ENCODE measurements at places on chromosomes 4 and X. TPM values are rescaled to one million over a fixed set of nuclear protein-coding genes. Genes with fewer than 3 reads are reported as not detected.

DNA sequence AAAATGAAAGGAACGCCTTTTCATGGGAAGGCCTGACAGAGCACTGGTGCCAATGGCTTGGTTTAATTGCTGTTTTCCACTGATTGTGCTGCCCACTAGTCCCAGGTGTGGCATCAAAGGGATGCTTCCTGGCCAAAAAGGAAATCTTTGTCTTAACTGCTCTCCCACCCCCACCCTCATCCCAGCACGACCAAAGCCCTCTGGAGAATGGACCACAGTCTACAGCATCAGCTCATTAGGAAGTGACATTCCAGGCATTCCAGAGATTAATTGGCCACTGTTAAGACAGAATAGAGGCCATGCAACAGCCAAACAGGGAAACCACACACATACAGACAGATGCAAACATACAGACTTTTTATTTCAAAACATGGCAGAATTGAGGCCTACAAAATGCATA, 143.2 kb downstream of the LHFPL1 start:
- H3K27ac ChIP-seq = no peak overlapping the region
- DNase-seq = no peak
- H3K4me3 ChIP-seq = no peak overlapping the region
- H3K27me3 ChIP-seq = no peaks in the 10 kb centered on the region
- H3K4me1 ChIP-seq = no peaks in the 10 kb centered on the region

DNA sequence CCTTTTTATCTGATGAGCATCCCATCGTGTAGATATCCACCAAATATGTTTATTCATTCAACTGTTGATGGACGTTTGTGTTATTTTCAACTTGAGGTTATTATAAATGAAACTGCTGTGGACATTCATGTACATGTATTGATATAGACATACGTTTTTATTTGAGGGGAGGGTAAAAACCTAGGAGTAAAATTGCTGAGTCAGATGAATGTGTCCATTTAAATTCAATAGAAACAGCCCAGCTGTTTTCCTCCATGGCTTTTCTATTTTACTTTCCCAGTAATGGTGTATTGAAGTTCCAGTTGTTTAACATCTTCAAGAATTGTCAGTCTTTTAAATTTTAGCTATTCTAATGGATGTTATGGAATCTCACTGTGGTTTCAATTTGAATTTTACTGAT, 348.7 kb upstream of the GALNTL6 start:
- no peaks in the 10 kb centered on the region for H3K27me3 ChIP-seq
- H3K36me3 ChIP-seq = no peaks in the 10 kb centered on the region
- no peak for DNase-seq

The CCNA2 gene
- 32.6 TPM for total RNA-seq

DNA sequence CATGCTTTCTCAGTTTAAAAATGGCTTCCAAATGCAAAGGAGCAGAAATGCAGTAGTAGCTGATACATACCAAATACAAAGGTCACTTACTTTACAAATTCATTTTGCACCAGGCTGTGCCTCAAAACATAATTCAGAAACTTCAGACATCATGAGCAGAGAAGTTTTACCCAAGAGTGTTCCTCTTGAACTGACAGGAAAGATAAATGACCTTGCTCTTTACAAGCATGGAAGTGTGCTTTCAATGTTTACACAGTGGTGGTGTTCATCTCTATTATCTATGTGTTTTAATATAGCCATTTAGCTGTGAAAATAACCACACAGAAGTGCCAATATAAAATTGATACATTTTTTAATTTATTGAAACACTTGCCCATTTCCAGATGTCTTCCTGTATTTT, 383.4 kb downstream of the ANKRD50 start:
- no peak for DNase-seq
- H3K4me1 ChIP-seq = no peaks in the 10 kb centered on the region
- H3K36me3 ChIP-seq = no peaks in the 10 kb centered on the region
- no peak overlapping the region for H3K27ac ChIP-seq

GRCh38 chr4:42112846-42113245, 39.6 kb downstream of the BEND4 start:
- H3K27ac ChIP-seq = no peak overlapping the region
- peaks cover 40% of the 10 kb centered on the region for H3K27me3 ChIP-seq
- DNase-seq = no peak
- no peaks in the 10 kb centered on the region for H3K36me3 ChIP-seq
